ENCODE measurements at places on chromosomes 6 and 20.

DNA sequence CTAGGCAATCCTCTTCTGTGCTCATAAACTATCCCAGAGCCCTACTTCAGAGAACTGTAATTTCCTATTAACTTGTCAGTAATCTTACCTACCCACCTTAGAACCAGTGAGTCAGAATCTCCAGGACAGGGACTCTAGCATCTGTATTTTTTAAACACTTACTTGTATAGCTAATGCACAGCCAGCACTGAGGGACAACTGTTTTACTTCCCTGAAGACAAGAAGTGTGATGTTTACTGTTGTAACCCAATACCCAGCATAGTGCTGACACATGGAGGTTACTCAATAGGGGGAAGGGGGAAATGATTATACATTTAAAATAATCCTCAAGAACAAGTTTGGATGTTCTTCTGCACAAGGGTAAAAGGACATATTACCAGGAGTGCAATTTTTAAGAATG is 130.8 kb downstream of the BTBD9 start:
- DNase-seq = no peak

DNA sequence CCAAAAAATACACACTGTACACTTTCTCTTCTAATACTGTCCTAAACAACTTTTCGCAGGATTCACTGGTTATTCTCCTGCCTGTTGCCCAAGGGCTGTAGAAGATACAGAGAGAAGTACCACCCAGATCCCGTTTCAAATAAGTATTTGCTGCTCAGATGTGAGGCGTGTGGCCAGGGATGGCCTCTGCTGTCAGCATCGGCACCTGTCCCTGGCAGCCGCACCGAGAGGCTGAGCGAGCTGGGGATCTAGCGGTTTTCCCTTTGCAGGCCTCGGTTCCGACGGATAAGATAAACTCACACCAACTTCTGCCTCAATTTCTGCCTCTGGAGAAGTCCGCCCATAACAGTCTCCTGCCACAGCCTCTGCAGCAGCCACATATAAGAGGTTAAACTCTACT is 685.2 kb upstream of the AGPAT4 start:
- DNase-seq = no peak

- DNase-seq = peak; percentile 35
These were observed 3.1 kb downstream of the FYN start for GRCh38 chr6:111870051-111870741.

- DNase-seq = no peak
These were observed 107.4 kb upstream of the GRIK2 start for GRCh38 chr6:101286146-101286545.

DNA sequence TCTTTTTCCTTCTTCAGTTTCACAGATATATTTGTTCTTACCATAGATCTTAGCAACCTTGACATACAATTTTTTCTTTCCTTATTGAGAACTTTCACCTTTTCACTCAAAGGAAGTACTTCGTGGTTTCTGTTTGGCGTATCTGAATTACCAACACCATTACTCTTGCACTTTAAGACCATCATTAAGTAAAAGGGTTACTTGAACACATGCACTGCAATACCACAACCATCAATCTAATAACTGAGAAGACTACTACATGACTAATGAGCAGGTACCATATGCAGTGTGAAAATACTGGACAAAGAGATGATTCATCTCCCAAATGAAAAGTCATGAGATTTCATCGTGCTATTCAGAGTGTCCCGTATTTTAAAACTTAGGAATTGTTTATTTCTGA is 21.7 kb upstream of the SENP6 start:
- no peak for DNase-seq

All from HuH-7 (cell line).